ENCODE measurements at places on chromosomes 2 and 18.

DNA sequence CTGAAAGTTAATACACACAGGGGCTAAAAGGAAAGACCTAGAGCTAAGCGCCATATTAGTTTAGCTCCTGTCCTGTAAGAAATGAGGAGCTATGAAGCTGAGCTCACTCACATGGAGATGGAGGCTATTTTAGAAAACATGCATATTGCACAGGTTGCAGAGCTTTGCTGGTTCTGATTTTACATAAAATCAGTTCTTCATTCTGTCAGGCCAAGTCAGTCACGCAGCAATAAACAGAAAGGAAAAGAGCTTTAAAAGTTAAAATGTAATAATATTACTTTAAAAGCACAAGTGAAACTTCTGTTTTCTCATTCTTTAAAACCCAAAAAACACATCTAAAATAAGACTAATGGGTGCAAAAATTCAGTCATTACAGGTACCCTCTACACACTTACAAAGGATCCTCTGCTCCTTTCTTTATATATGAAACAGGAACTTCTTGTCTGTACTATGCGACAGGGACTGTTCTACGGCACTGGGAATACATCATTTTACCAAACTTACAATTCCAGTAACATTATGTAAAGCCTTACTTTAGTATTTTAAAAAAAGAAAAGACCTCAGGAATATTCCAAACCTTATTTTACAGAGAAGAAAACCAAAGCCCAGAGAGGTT is 113.8 kb downstream of the THADA start:
- DNase-seq = no peak

GRCh38 chr2:178629463-178629862 is 149.2 kb downstream of the PLEKHA3 start:
- no peak for DNase-seq

DNA sequence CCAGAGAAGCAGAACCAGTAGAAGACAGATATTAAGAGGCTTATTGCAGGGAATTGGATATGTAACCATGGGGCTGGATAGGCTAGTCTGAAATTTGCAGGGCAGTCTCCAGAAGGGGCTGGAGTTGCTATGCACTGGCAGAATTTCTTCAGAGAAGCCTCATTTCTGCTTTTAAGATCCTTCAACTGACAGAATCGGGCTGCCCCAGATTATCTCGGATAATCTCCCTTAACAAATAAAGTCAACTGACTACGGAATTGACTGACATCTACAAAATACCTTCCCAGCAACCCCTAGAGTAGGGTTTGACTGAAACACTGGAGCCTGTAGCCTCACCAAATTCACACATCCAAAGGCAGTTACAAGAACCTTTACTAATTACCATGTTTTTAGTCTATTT is 136.4 kb downstream of the SOCS6 start:
- DNase-seq = no peak

DNA sequence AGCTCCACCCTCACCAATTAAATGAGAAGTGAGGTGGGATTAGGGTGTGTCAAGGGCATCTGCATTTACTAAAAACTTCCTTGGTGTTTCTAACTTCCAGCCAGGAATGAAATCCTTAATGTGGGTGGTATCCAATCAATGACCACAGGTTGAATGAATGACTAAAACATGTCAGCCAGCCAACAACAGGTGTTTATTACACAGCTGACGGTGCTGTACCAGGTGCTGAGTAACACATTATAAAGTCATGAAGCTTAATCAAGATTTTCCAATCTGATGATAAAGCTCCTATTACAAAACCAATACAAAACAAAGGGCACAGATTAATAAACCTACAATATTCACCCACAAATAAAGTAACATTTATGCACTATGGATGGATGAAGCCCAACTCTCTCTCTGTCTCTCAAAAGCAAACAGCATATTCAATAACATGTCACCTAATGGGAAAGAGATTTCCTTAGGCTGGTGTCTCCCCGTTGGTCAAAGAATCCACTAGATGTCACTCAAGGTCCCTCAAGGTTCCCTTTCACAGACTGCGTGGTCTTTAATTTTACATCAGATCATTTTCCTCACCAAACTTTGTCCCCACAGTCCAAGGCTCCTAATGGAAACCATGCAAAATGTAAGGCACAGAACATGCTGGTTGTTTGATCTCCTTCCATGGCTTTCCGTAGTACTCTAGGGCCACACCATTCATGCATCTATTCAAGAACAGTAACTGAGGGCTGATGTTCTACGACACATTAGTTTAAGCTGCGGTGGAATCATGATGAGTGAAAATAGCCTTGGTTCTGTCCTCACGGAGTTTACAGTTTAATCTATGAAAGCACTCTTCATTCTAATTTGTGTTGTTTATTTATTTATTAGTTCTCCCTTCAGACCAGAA is 6.4 kb upstream of the PTPN4 start:
- peak; percentile 78 for DNase-seq

- no peak for DNase-seq
Measured at GRCh38 chr2:229539628-229540027, 174.7 kb downstream of the DNER start.

DNA sequence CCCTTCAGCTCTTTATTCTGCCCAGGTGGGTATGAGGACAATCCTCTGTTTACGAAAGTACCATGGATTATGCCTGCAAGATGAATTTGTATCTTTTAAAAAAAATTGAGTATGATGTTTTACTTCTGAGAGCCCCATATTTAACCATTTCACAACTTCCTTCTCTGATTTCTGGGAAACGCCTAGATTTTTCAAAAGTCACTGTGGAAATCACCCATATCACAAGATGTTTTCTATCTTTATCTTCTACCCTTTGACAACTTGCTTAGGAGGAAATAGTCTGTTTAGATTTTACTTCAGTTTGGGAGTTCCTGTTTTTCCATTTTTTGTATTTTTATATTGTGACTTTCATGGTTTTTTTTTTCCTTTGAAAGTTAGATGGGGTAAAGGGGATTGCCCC is 53.0 kb downstream of the ICOS start:
- no peak for DNase-seq

- no peak for DNase-seq
Measured at GRCh38 chr2:152055366-152056108, 43.3 kb downstream of the CACNB4 start.

DNA sequence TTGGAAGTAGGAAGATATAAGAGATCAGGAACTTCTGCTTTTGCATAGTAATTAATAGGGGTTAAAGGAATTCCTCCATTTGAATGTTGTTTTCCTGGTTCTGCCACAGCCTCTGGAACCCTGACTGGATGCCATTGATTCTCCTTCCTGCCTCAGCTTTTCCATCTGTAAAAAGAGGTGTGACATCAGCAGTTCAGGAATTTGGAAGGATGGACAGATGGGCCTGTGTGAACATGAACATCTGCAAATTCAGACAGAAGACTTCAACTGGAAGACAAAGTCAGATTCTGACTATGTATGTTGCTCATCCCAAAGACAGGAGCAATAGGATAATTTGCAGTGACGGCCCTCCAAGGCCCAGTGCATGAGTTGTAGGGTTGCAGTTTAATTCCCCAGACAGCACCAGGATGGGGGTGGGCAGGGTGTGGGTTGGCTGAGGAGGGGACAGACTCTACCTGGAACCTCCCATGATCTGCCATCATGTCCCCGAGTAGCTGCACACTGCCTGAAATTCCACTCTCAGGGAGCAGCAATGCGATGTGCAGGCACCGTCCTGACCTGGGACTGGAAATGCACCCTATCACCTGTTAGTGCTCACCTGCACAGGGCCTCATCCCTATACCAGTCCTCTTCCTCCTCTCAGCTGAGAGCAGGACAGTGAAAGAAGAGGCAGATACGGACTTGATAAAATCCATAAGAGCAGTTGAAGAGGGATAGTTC is 98.9 kb upstream of the EPAS1 start:
- no peak for DNase-seq

DNA sequence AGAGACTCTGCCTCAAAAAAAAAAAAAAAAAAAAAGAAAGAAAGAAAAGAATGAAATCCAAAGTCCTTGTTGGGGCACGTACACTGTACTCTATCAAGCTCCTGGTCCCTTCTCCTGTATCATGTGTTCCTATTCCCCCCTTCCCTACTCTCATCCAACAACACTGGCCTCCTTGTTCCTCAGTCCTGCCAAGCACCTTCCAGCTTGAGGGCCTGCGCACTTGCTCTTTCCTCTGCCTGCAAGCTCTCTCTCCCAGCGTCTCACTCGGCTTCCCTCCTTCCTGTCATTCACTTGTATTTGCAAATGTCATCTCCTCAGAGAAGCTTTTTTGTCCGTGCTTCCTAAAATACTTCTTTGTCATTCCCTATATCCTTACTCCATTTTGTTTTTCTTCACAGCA is 10.8 kb upstream of the KIF3C start:
- no peak for DNase-seq

- DNase-seq = no peak
Measured at GRCh38 chr18:21912339-21913239, 172.0 kb downstream of the MIB1 start.

DNA sequence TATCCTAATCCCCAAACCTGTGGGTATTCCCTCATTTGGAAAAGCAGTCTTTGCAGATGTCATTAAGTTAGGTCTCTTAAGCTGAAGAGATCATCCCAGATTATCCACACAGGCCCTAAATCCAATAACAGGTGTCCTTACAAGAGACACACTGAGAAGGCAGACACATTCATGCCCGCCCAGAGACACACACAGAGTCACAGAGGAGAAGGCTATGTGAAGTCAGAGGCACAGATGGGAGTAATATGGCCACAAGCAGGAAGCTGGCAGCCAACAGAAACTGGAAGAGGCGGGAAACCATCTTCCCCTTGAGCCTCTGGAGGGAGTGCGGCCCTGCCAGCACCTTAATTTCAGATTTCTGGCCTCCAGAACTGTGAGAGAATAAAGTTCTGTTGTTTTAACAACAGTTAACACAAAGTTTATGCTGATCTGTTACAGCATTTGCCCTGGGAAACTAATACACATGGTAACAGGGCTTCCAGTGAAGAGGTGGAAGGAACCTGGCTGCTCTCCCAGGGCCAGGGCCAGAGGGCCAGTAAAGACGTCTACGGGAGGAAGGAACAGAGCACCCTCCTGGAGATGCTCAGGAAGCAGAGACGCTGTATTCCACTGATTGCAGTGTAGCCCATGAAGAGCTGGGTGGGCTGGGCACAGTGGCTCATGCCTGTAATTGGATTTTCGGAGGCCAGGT is 217.5 kb downstream of the GLI2 start:
- DNase-seq = no peak

DNA sequence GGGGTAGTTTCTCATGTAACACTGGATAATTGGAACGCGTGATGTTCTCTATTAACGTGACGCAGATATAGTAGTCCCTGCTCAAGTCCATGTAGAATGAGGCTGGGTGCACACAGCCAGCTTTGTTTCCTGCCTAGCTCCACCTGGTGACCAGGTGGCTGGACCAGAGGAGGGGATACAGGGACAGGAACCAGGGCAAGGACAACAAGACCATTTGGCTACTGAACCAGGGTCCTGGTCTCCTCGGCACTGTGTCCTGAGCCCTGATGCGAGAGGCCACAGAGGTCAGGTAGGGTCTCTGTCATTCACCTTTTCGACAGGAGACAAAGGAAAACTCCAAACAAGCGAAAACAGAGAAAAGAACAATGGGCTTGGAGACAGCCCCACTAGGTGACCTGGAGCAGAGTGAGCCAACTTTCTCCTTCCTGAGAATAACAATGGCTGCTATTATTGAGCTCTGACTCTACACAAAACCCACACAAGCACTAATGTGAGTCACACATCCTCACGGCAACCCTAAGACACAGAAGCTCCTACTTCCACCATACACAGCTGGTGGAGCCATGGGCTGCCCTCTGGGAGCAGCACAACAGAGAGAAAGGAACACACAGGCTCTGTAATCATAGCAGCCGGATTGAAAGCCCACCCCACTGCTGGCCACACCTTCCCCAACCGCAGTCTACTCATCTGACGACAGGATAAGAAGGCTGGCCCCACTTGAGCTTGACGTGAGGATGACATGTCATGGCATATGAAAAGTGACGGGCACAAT is 67.3 kb upstream of the TEX51 start:
- no peak for DNase-seq

- DNase-seq = no peak
Measured at GRCh38 chr18:62450546-62451410, 72.0 kb upstream of the ZCCHC2 start.

GRCh38 chr2:130385709-130386108 is 29.9 kb downstream of the PTPN18 start:
- peak; percentile 39 for DNase-seq

GRCh38 chr2:4992226-4992625 is 700.0 kb upstream of the SOX11 start:
- DNase-seq = no peak

GRCh38 chr2:44297431-44297830 is 22.2 kb downstream of the SLC3A1 start:
- DNase-seq = no peak

GRCh38 chr2:68176657-68177056 is 19.0 kb downstream of the PNO1 start:
- no peak for DNase-seq

GRCh38 chr2:47010176-47010575 is 94.6 kb upstream of the MCFD2 start:
- no peak for DNase-seq

- DNase-seq = no peak
Measured at GRCh38 chr2:42764096-42764495, at the start of gene OXER1. TSS of gene OXER1 (minus strand) at chr2:42764135. CDS start at chr2:42764062, 73 bp downstream.

GRCh38 chr2:6924101-6924923 is 7.1 kb downstream of the RNF144A start:
- no peak for DNase-seq

DNA sequence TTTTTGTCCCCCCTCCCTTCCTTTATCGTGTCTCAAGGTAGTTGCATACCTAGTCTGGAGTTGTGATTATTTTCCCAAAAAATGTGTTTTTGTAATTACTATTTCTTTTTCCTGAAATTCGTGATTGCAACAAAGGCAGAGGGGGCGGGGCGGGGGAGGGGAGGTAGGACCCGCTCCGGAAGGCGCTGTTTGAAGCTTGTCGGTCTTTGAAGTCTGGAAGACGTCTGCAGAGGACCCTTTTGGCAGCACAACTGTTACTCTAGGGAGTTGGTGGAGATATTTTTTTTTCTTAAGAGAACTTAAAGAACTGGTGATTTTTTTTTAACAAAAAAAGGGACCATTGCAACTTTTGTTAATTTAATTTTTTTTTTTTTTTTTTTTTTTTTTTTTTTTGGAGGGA is 2.1 kb downstream of the SOX11 start:
- DNase-seq = peak; percentile 7

GRCh38 chr2:56580242-56580641 is 396.5 kb downstream of the CCDC85A start:
- DNase-seq = no peak

- DNase-seq = no peak
Measured at GRCh38 chr2:140988597-140988996, 1142.2 kb downstream of the LRP1B start.

DNA sequence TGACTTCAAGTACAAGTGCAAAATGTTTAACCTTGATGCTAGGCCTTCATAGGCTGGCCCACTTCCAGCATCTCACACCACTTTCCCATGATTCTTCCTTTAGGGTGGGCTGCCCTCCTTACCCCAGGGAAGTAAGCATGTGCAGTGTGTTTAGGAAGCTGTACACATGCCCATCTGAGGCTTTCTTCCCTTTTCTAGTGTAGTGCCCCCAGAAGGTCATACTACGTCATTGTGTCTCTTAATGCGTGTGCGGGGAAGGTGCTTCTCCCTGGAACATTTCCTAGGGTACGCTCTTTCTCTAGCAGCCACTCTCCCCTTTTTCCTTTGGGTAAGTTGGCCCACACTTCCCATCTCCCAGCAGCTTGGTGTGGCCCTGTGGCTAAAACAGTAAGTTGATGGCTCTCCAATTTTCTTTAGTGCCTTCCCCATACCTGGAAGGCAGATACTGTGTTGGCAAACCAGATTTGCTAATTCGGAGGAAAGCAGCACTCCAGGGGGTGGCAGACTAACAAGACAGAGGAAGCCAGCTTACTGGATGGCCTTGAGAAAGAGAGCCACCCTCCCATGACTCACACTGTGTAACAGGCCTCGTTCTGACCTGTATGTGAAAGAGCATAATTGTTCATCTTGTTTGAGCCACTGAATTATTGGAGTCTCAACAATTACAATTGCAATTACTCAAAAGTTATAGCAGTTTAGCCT is 1.1 kb upstream of the SULT6B1 start:
- no peak for DNase-seq
